ENCODE measurements at places on chromosomes 12 and 14.
A peak's percentile ranks its signal among the peaks of the same experiment; 100 is the strongest.

DNA sequence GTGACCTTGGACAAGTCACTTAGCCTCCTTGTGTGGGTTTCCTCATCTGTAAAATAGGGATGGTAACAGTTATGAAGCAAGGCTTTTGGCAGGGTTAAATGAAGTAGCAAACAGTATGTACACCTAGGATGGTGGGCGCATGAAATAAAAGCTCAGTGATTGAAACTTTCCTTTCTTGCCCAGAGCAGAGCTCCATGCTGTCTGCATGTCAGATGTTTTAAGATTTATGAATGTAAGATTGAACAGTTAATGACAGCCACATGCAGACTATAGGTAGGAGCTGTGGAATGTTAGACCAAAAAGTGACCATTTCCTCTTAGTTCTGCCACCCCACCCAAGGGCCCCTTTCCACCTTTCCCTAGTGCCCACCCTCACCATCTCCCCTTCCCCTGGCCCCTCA, 12.1 kb downstream of the ITGB7 start:
- no peak for DNase-seq

DNA sequence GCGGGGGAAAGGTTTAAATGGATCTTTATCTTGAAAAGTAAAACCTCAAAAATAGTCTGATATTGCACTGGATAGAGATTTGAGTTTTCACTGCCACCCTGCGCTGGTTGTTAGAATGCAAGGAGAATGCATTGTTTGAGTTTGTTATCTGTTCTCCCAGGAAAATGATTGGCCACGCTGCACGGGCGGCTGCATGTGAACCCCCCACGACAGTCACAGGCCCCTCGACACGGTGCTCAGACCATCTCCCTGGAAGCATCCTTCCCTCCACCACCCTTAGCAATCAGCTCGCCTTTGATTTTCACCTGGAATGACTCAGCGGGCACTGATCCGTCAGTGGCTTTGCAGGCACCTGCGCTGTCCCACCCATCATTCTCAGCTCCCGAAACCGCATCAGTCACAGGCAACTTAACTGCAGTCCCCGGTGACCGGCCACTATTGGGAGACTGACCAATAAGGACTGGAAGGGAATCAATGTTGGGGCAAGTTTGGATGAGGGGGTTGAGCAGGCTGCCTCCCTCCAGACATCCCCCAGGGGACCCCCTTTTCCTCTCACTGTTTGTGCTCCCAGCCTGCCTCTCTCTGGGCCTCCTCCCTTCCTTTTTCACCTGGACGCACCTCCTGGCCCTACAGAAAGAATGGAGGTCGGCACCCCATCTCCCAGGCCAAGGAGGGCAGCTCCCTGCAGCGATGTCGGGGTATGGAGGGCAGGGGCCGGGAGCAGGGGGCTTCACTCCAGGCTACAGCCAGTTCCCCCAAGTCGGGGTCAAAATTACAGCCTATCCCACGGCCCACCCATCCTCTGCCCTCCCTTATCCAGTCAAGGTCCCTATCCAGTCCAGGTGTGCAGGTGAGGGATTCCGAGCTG, 28.5 kb upstream of the C14orf180 start:
- no peak for DNase-seq

DNA sequence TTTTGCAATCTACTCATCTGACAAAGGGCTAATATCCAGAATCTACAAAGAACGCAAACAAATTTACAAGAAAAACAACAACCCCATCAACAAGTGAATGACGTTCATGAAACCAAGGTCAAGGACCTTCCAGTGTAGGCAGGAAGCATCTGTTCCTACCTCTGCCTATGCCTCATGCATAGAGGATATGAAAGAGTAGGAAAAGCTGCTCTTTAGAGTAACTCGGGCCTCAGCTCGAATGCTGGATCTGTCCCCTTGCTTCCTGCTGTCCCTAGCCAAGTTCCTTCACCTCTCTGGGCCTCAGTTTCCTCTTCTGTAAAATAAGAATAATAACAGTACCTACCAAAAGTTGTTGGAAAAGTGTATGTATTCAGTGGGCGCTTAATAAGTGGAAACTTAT, 65.0 kb downstream of the FOXN4 start:
- DNase-seq, result no peak

- DNase-seq, result no peak
These were observed 7.9 kb downstream of the SLC16A7 start for GRCh38 chr12:59603754-59604153.

GRCh38 chr12:51306507-51306906, 17.5 kb downstream of the BIN2 start:
- no peak for DNase-seq

- DNase-seq, result no peak
These were observed 12.3 kb upstream of the FBXO21 start for GRCh38 chr12:117202556-117202955.

- DNase-seq, result no peak
These were observed 68.7 kb upstream of the PTPRR start for GRCh38 chr12:70989232-70989631.

- DNase-seq, result no peak
These were observed 25.6 kb downstream of the KCNK13 start for GRCh38 chr14:90087433-90087832.

DNA sequence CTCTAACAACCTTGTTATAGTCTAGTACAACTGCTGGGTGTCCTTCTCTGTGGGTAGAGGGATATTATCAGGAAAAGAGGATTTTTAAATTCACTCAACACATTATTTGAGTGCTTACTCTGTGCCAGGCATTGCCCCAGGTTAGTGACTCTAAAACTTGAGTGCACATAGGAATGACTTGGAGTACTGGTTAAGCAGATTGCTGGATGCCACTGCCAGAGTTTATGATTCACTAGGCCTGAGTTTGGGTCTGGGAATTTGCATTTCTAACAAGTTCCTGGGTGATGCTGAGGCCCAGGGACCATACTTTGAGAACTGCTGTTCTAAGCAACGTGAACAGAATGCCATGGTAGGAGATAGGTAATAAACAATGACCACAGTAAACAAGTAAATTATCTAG, 96.6 kb downstream of the CFAP54 start:
- DNase-seq, result no peak

GRCh38 chr14:100092832-100093231, 27.6 kb downstream of the EVL start:
- no peak for DNase-seq

- DNase-seq, result no peak
These were observed 31.8 kb upstream of the DNM1L start for GRCh38 chr12:32647275-32647674.

GRCh38 chr12:103839609-103840461, 1.2 kb downstream of the NT5DC3 start:
- DNase-seq, result peak; percentile 14

- DNase-seq, result peak; percentile 9
These were observed 476.9 kb downstream of the LRIG3 start for GRCh38 chr12:58443273-58443980.

- peak; percentile 18 for DNase-seq
These were observed 151.6 kb upstream of the OR4E1 start for GRCh38 chr14:21825149-21825743.

DNA sequence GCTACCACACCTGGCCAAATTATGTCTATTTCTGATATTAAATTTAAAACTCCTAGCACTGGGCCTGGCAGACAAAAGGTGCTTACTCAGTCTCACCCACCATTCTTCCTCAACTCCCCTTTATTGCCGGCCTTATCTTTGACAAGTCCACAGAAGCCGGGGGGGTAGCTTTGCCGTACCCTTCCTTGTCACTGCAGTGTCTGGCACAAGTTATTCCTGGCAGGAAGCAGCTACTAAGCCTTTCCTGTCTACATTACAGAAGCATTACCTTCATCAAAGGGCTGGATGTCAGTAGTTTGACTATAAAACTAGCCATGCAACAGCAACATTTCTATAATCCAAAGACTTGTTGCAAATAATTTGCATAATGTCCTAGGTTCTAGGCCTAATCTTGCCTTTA, 127.1 kb downstream of the PRICKLE1 start:
- DNase-seq, result no peak

DNA sequence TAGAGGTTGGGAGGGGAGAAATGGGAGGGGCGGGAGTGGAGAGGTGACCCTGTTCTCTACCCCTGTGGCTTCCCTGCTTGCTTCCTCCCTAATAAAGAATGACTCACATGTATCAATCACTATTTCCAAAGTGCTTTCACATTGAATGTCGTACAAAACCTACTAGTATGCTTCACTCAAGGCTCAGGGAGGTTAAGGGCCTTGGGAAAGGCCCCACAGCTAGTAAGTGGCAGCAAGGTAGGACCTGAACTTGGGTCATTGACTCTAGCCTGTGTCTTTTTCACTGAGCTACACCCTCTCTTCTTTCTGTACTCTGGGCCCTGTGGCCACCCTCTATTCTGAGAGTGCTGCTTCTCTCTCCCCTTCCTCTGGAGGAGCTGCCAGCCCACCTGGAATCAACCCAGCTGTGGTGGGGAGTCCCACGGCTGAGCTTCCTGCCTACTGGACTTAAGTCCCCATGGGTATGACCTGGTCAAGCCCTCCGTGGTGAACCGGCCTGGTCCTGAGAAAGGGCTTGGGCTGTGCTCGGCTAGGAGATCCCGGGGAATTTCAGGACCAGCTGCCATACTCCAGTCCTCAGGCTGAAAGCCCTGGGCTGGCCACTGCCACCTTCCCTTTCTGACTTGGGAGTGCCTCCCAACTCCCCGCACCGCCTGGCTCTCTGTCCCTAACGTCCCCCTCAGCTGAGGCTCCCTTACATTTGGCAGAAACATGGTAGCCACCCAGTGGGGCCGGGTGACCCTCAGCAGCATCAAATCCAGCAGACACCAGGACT, 13.0 kb downstream of the SLC48A1 start:
- no peak for DNase-seq

GRCh38 chr12:131803961-131804521, 24.2 kb upstream of the MMP17 start:
- no peak for DNase-seq
